ENCODE measurements at places on chromosomes 7 and 10.

- DNase-seq, result no peak
These were observed 25.1 kb upstream of the LIMK1 start for GRCh38 chr7:74058486-74058885.

DNA sequence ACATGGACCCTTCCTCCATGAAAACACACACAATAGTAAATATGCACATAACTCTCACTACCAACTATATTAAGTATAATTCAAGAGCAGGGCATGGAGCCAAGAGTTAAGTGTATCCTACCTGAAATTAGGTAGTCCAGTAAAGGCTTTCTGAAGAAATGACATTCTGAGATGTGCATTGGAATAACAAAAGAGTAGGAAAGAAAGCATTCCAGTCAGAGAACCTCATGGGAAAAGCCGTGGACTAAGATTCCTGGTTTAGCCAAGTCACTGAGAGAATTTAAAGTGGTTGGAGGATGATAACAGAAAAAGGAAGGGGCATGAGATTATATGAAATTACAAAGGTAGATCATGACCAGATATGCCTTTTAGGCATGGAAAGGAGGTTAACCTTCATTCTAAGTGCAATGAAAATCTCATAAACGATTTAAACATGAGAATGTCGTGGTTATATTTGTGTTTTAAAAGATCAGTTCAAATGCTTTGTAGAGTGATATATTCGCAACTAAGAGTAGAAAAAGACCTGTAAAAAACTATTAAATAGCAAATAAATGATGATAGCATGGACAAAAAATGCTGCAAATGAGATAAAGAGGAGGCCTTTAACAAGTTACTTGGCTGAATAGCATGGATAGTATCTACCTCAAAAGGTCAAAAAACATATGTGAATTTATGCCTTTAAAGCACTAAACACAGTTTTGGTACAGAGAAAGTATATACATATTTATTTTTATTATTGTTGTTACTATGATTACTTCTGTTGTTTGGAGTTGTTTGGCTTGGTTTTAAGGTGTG, 767.4 kb upstream of the GHITM start:
- DNase-seq, result no peak

- no peak for DNase-seq
These were observed 568.8 kb downstream of the POM121L12 start for GRCh38 chr7:53604201-53604600.

DNA sequence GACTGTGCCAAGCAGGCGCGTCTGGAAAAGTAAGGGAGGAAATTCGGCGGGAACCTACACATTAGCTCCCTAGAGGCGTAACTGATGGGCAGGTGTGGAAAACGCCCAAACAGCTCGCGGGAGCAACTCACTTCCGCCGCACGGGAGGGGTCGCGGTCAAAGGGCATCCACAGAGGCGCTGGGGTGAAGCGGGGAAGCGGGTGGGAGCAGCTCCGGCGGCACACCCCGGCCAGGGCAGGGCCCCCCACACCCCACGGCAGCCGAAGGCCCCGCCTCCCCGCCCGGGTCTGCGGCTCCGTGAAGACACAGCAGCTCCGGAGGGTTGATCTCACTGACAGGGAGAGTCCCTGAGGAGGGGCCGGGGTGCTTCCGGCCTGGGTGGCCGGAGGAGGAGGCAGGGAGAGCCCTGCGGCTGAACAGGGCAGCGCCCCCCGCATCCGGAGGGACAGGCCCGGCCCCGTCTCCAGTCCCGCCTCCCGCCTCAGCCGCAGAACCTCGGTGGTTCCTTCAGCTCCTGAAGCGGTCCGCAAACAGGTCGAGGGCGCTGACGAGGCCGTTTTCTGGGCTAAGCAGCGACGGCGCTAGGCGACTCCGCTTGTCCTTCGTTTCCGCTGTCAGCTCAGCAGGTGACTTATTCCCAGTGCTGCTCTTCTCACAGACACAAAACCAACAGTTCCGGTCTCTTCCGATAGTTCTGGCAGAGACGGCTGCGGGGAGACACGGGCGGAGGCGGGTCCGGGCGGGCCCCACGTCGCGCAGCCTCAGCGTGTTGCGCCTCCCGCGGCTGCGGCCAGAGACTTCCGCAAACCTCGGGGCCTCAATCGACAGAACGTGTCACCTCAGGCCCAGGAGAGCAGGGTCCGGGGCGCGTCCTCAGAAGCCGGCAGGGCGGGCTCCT, 276.1 kb downstream of the DNAJB6 start:
- DNase-seq, result peak; percentile 53

- no peak for DNase-seq
These were observed 106.2 kb upstream of the INHBA start for GRCh38 chr7:41809116-41809515.
